ENCODE measurements at places on chromosomes 13 and 19.
A peak's percentile ranks its signal among the peaks of the same experiment; 100 is the strongest.

- DNase-seq, result no peak
These were observed 12.8 kb downstream of the RGCC start for GRCh38 chr13:41470196-41470595.

DNA sequence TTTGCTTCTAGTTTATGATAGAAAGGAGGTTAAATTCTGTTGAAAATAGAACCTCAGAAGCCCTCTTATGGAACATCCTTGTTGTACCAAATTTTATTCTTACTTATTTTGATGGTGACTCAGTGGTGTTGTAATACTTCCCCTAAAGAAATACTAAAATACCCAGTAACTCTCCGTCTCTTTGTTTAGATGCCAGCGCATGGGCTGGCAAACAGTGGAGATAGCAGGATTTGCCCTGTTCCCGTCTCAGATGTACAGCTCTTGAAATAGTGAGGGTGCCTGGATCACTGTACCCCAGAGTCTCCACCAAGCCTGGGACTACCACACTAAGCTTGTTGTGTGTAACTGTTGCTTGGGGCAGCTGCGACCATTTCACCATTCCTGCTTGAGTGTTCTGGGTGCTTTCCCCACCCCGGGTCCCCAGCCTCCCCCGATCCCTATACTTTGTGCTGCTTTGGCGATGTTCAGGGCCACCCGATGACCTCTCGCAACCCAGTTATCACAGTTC is 67.0 kb upstream of the TEX29 start:
- no peak for DNase-seq

DNA sequence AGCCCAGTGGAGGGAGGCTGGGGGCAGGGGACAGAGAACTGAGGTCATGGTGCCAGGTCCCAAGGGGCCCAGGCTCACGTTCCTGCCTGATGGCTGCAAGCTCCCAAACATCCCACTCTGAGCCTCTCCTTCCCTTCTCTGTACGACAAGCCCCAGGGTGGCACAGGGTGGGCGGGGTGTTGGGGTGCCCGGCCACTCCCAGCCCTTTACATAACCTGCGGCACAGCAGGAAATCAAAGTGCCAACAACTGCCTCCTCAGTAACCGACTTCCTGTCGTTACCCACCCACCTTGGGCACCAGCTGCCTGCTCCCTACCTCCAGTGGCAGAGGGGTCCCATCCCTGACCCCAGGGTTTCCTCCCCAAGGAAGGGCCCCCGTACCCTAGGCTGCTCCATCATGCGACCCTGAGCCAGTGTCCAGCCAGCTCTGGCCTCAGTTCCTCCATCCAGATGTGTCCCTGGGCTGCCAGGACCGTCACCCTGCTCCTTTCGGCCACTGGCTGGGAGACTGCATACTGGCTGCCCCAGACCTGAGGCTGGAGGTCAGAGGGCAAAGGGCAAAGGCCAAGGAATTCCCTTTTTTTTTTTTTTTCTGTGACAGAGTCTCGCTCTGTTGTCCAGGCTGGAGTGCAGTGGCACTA is 27.7 kb upstream of the NFIC start:
- DNase-seq, result peak; percentile 84

DNA sequence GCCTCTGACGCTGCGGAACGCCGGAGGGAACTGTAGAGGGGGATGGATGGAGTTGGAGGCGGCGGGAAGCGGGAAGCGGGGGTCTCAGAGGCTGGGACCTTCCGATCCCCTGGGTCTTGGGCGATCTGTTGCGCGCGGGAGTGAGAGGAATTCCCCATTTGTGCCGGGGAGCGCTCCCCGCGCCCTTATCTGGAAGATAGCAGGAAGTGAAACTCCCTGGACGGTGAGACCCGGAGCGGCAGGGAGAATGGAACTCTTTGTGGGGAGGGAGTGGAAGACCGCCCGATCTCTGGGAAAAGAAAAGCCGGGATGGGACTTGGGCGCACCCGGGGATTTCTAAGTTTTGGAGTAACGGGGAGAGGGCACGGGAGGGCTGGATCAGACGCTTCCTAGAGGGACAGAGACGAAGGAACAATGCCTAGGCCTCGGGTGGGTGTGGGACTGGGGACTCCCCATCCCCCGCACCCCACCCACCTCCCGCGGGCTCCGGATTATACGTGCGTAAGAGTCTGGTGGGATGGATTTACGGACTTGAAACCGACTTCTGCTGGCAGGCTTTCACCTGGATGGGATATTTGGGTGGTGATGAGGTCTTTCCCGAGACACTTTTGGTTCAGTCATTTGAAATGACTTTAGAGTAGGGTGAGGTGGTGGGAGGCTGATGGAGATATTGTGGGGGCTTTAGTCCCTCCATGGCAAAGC is 495 bp downstream of the LSR start:
- no peak for DNase-seq

- no peak for DNase-seq
These were observed 144.8 kb downstream of the FLT1 start for GRCh38 chr13:28349907-28350654.

DNA sequence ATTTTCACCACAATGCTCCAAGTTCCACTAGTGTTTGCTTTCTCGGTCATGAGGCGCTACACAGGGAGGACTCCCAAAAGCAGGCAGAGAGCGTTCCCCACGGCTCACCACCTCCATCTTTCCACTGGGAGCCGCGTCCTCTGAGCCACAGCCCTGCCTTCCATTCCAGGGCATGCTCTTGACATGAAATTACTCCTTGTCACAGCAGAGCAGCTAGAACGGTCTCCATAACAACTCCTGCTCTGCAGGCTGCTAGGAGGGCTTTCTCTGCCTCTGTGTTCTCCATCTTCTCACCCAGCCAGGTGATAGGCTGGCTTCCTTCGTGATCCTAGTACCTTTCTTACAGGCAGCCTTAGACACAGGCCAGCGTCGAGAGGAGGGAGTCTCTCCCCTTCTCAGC is 171.8 kb upstream of the UBL3 start:
- DNase-seq, result no peak

DNA sequence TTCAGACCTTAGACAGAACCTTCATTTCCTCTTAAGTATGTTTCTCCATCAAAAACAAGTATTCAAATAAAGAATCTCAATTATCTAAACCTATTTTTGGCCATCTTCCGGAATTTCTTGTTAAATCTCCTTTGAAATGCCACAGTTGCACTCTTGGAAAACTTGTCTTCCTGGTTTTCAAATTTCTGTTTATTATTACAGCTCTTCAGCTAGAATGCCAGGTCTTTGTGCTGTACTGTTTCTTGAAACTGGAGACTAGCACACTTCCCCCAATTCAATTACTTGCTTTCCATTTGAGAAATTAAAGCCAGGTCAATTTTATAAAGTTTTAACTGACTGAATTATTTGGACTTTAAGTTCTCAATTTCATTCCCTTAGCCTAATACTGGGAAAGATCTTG is 10.2 kb downstream of the KCNRG start:
- no peak for DNase-seq

DNA sequence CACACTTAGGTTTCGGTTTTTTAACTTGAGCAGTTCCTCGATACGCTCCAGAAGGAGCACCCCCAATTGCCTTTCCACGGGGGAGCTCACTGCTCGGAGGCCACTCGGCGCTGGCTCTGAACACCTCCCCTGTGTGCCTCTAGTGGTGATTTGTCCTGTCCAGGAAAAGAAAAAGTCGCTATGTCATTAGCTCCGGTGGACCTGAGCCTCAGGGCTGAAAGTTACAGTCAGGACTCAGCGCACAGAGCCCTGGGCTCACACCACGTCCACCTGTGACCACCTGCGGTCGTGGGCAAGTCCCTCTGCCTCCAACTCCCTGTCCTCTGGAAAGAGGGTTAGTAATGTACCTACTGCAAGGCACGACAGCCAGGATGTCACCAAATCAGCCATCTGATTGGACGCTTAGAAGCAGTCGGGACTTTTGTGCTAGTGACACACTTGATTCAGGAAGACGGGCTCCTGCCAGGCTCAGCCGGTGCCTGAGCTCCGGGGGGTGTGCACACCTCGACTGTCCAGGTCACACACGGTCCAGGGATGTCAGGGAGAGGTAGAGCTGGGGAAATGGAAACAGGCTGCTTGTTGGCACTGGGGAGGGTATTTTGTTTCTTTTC is 3.9 kb upstream of the TMPRSS9 start:
- DNase-seq, result no peak

- no peak for DNase-seq
These were observed 1.3 kb upstream of the CNOT3 start for GRCh38 chr19:54136086-54136863.

GRCh38 chr19:5903056-5903623 is 450 bp downstream of the NDUFA11 start:
- no peak for DNase-seq

DNA sequence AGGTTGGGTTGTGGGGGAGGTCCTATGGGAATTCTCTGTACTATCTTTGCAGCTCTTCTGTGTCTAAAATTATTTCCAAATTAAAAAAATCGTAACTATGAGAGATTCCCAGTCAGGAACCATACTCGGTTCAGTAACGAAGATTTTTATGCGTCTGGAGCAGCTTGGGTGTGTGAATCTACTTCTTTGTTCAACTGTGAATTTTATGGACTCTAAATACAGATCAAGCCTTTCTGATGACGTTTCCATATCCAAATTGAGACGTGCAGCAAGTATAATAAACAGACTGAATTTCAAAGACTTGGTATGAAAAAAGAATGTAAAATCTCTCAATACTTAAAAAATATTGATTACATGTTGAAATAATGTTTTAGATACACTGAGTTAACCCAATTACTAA is 30.9 kb downstream of the MLLT1 start:
- DNase-seq, result no peak

DNA sequence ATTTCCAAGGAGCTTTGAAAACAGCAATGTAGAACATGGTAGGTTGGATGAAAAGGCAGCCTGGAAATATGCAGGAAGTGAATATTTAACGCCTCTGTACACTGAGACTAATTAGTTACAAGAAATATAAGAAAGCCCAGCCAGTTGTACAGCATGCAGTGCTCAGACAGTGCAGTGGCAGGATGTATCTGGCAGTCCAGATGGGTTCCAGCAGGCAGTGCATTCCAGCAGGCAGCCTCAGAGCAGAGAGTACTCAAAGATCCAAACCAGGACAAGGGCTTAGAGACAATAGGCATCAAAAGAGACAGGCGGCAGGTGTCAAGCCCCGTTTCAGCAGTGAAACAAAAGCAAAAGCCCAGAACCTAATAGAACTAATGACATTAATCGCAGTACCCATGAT is 2776.3 kb downstream of the PCDH9 start:
- no peak for DNase-seq

GRCh38 chr19:28051047-28051446 is 1161.9 kb downstream of the UQCRFS1 start:
- DNase-seq, result no peak

DNA sequence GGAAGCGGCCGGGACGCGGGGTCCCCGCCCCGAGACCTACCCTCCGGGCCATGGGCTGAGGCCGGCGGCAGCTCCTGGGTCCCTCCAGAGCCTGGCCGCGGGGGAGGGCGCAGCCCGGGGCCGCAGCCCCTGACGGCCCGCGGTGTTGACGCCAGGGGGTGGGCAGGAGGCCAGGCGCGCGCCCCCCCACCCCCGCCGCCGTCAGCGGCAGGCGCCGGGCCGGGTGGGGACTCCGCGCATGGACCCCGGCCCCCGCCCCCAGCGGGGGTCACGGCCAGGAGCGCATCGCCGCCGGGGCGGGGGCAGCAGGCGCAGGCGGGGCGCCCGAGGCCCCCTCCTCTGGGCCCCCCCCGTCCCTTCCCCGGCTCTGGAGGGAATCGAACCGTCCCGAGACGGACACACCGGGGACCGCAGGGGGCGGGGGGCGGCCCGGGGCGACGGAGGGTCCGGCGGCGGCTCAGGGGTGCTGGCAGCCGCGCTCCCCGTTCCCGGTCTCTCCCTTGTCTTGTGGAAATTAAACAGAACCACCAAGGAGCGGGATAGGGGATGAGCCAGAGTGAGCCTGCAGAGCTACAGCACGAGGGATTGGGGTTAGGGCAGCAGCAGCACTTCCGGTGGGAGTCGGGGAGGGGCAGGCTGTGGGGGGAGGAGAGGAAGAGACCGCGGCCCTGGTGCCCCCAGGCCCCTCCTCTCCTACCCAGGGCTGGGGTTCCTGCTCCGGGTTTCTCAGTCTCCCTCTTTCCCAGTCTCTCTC is at the start of gene MEIS3:
MEIS3 (minus strand) TSS at position 498 of the 754 bp plus-strand sequence; CDS start at position 52, 446 bp downstream.
- DNase-seq, result no peak
